Fibroblast of skin of scalp (primary cell): ENCODE measurements at places on chromosomes 2 and 18.

DNA sequence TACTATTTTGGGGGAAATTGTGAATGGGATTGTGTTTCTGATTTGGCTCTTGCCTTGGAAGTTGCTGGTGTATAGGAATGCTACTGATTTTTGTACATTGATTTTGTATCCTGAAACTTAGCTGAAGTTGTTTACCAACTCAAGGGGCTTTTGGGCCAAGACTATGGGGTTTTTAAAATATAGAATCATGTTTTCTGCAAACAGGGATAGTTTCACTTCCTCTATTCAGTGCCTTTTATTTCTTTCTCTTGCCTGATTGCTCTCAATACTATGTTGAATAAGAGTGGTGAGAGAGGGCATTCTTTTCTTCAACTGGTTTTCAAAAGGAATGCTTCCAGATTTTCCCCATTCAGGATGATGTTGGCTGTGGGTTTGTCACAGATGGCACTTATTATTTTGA lies 1383.8 kb upstream of the ACVR2A start:
- DNase-seq = no peak

- DNase-seq = no peak
These were observed 591.3 kb upstream of the SYT4 start for GRCh38 chr18:43868497-43868995.

GRCh38 chr2:210028178-210028577 lies 25.7 kb downstream of the RPE start:
- no peak for DNase-seq

GRCh38 chr18:58965291-58966004 lies 100.8 kb downstream of the ZNF532 start:
- DNase-seq = no peak

GRCh38 chr2:140551287-140551686 lies 1579.5 kb downstream of the LRP1B start:
- no peak for DNase-seq

DNA sequence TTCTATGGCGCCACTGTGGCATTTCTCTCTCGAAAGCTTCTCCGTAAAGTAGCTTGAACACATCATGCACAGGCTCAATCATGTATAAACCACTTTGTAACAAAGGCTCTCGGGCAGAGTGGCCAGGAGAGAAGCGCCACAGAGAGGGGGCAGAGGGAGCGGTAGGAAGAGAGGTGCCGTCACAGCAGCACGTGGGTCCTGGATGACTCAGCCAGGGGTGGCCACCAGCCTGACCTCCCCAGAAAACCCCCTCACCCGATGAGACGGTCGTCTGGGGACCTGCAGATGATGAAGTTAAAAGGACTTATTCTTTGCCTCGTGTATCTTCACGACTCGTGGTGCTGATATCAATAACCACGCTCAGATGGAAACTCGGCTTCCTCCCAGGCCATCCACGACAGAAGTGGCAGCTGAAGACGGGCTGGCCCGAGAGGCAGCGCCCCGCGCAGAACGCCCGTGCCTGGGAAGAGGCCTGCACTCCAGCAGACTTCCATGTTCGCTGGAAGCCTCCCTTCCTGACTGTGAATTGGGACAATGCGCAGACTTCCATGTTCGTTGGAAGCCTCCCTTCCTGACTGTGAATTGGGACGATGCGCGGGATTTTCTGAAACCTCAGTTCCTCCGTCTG lies 46.4 kb upstream of the MTCL1 start:
- DNase-seq = no peak

GRCh38 chr18:62808123-62808522 lies 92.8 kb downstream of the PHLPP1 start:
- no peak for DNase-seq

- DNase-seq = no peak
These were observed 5.8 kb downstream of the CIB4 start for GRCh38 chr2:26635401-26635800.

- DNase-seq = no peak
These were observed 5.5 kb downstream of the CYRIA start for GRCh38 chr2:16660114-16660513.

DNA sequence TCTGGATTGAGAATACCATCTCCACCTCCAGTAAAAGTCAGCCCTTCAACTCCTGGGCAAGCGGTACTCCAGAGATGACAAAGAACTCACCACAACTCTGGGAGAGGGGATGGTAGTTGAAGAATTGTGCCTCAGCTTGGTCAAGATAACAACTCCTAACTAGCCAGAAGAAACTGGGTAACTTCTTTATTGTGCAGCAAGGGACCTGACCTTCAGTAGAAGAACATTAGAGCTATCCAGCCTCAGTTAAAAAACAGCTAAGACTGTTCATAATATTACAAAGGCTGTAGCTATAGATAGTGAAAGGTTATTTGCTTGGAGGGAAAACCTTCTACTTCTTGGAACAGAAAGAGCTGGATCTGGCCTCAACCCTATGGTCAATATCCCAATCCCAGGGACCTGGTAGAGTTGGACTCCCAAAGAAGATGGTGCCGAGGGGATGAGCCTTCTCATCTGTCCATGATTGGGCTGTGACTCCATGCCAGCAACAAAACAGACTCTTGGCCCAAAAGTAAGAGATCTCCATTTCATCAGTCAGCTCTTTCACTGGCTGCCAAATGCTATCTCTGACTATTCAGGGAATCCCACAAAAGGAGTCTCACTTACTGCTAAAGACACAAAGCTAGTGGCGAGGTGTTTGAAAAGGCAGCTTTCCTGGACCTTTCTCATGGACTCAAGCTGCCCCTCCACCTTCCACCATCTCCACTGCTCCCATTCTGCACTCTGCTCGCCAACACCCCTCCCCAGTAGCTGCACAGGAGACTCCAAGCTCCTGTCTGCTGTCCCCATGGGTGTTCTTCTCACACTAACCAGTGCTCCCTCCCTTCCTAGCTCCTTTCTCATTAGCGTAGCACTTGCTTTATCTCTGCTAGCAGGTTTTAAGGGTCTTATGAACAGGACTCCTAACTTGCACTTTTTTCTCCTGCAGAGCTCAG lies 145.8 kb downstream of the CAPN13 start:
- no peak for DNase-seq

DNA sequence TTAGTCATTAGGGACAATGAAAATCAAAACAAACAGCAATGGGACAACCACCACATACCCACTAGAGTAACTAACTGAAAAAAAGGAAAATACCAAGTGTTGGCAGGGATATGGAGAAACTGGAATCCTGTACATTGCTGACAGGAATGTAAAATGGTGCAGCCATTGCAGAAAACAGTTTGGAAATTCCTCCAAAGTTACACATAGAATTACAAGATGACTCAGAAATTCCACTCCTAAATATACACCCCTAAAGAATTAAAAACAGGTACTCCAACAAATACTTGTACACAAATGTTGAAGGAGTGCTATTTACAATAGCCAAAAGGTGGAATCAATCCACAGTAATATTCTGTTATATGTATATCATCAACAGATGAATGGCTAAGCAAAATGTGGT lies 110.9 kb downstream of the ROCK1 start:
- DNase-seq = peak; percentile 51

DNA sequence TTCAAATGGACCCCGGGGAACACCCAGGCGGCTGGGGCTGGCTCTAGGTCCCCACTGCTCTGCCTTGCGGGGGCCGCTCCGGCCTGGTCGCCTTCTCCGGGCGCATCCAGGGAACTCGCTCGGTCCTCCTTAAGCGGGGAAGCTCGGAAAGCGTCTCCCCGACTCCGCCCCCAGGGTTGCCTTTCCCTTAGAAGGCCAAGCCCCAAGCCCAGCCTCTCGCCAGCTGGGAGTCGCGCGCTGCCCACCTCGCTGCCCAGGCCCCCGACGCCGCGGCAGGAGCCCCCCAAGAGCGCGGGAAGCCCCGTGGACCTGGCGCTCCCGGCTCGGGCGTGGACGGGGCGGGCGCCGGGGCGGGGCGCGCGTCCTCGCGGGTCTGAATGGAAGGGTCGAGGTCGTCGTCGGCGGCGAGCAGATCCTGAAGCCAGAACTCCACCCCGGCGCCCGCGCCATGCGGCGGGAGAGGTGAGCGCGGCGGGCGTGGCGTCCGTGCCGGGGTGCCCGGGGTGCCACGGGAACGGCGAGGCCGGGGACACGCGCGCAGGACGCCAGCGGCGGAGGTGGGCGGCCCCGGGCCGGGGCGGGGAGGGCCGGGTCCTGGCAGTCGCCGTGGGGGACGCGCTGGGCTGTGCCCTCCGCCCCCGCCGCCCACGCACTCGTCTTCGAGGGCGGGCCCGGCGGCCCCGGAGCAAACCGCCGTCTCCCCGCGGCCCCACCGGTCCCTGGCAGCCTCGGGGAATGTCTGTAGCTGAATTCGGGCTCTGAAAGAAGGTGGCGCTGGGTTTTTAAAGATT lies at the start of gene BOK:
Gene BOK, plus strand, starts transcription at position 214 of the 791 bp plus-strand sequence. CDS start 739 bp downstream, outside the sequence.
- peak; percentile 82 for DNase-seq

DNA sequence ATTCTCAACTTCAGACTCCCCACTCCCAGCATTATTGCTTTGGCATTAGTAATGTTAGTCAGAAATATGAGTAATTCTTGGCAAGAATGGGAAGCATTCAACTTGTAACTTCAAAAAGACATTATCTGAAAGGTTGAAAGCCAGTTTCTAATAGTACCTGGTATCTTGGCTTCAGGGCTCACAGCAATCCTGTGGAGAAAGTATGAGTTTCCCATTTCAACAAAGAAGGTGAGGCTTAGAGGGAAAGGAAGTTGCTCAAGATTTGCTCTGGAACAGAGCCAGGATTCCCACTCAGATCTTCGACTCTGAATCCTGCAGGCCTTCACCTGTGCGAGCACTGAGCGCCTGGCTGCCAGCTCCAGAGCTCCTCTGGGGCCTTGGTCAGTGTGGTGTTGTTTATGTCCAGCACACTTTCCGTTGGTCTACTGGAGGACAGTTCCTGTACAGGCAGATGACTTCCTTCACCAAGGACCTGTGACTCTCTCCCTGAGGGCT lies 136.1 kb downstream of the MCFD2 start:
- peak; percentile 22 for DNase-seq

DNA sequence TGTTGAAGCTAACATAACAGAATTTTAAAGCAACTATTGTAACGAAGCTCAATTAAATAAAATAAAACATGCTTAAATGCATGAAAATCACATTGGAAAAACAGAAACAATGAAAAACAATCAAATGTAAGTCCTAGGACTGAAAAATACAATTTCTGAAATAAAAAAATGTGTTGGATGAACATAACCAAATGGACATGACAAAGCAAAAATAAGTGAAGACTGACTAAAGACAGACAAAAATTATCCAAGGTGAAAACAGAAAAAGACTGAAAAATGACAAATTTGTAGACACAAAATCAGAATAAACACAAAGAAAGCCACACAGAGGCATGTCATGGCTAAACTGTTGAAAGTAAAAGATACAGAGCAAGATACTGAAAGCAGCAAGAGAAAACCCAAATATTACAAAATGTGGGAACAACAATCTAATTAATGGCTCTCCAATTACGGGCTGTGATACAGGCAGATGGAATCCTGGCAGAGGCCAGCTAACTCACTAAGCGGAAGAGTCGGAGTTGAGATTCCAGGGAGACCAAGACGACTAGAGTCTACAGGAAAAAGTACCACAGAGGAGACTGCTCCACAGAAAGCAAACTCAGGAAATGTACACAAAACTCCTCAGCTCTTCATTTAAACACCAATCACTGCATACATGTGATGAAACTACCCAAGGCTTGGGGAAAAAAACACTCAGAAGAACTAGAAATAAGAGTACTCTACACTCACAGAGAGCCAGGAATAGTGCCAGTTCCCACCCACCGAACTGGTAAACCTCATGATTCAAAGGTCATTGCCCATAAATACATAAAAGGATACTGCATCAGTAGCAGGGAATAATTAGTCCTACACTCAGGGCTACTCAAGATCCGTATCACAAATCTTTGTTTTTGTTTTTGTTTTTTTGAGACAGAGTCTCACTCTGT lies 83.6 kb downstream of the ATAD2B start:
- peak; percentile 32 for DNase-seq

GRCh38 chr18:49520661-49521145 lies 33.7 kb upstream of the C18orf32 start:
- DNase-seq = peak; percentile 60

DNA sequence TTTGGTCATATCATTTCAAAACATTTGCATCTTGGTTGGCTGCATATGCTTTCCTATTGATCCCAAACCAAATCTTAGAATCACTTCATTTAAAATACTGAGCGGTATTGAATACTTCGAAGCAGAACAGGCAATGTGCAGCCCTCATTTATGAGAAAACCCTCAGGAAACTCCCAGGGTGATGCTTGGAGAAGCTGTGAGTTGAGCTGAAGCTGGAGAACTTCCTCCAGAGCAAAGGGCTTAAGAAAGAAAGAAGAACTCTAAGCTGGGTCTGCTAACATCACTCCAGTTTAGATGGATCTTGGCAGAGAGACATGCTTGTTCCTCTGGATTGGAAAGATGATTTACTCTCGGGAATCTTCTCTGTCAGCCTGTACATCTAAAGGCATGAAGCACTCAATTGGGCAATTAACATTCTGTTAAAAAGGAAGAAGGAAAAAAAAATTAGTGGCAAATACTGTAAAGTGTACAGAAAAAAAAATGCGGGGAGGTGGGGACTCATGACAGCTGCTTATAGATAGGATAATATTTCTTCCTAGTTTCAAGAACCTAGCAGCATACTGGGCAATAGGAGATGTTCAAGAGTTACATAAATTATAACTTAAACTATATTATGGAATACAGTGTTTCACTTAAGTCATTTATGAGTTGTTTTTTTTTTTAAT lies 49.5 kb downstream of the ATIC start:
- DNase-seq = no peak

GRCh38 chr2:100136310-100136709 lies 6.1 kb downstream of the AFF3 start:
- no peak for DNase-seq

- no peak for DNase-seq
These were observed 50.2 kb upstream of the BIN1 start for GRCh38 chr2:127157114-127157513.

- DNase-seq = no peak
These were observed 349.4 kb upstream of the POU3F3 start for GRCh38 chr2:104504331-104505073.

DNA sequence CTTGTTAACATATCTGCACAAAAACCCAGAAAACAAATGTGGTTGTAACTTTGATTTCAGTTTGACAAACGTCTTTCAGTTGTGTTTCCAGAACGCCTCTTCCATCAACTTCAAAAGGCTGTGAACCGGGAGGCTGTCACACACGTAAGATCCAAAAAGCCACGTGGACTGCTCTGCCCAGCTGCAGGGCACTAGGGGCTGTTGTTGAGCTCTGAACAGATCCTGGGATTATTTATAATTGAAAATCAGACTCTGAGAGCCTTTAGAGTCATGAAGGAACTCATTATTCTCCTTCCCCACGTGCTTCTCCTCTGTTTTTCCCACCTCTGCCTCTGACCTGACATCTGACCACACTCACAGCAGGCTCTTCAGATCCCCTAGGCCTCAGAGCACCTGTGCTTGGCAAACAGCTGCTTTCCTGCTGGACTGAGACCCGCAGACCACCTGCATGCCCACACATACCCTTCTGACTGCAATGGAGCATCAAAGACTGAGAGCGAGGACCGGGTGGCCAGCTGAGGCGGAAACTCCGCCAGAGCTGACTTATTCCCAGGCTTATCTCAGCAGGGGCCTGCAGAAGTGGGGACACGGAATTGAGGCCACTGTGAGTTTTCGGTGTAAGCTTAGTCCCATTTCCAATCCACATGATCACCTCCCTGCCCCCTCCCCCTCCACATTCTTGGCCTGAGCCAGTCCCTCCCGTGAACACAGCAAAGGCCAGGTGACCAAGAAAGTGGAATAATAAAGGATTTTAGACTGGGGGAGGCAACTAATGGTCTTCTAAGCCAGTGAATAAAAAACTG lies 114.8 kb downstream of the ATL2 start:
- no peak for DNase-seq

- DNase-seq = no peak
These were observed 27.0 kb downstream of the NRP2 start for GRCh38 chr2:205709319-205709718.
